ENCODE measurements at places on chromosomes 1 and 21. TPM values are rescaled to one million over a fixed set of nuclear protein-coding genes. Genes with fewer than 3 reads are reported as not detected.

Gene AUNIP
- total RNA-seq, result 1.6 TPM

DNA sequence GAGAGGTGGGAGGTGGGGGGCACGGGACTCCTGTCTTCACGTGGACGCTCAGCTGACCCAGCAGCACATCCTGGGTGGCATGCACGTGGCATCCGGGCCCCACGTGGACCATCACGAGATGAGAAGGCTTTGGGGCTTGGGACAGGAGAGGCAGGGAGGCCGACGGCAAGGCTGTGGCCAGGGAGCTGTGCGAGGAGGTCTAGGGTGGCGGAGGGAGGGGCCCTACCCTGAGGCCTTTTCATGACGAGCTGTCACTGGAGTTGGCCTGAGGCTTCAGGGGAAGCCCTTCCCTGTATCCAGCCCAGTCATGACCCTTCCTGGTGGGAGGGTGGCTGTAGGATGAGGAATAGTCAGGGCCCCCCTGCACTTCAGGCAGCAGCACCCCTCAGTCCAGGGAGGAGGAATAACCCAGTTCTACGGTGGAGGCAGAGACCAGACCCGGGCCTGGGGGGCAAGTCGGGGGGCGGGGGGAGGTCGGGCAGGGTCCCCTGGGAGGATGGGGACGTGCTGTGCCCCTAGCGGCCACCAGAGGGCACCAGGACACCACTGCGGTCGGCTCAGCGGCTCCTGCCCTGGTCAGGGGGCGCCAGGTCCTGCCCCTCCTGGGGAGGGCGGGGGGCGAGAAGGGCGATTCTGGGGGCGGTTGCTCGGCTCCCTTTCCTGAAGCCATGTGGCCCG lies 2.0 kb upstream of the PERM1 start:
- no peak for DNase-seq

- DNase-seq, result no peak
Measured at GRCh38 chr1:150164224-150164623, 14.5 kb downstream of the PLEKHO1 start.

Gene SKI
- total RNA-seq, result 50.6 TPM

DNA sequence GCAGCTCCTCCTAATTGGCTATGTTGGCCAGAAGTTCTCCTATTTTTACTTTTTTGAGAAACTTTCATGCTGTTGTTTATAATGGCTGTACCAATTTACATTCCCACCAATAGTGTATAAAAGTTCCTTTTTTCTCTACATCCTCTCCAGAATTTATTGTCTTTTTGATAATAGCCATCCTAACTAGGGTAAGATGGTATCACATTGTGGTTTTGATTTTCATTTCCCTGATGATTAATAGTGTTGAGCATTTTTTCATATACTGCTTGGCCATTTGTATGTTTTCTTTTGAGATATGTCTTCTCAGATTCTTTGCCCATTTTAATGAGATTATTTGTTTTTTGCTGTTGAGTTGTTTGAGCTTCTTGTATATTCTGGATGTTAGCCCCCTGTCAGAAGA lies 46.8 kb downstream of the NTMT2 start:
- no peak for DNase-seq

- no peak for DNase-seq
Measured at GRCh38 chr21:27301220-27301619, 334.3 kb upstream of the ADAMTS5 start.

All from glomerular endothelial cell (primary cell).